ENCODE measurements at places on chromosomes 1 and 21.

- H3K4me1 ChIP-seq = no peaks in the 10 kb centered on the region
- no peaks in the 10 kb centered on the region for H3K36me3 ChIP-seq
- no peak overlapping the region for H3K27ac ChIP-seq
- DNase-seq = no peak
Measured at GRCh38 chr1:14106126-14106525, 406.1 kb downstream of the PRDM2 start.

DNA sequence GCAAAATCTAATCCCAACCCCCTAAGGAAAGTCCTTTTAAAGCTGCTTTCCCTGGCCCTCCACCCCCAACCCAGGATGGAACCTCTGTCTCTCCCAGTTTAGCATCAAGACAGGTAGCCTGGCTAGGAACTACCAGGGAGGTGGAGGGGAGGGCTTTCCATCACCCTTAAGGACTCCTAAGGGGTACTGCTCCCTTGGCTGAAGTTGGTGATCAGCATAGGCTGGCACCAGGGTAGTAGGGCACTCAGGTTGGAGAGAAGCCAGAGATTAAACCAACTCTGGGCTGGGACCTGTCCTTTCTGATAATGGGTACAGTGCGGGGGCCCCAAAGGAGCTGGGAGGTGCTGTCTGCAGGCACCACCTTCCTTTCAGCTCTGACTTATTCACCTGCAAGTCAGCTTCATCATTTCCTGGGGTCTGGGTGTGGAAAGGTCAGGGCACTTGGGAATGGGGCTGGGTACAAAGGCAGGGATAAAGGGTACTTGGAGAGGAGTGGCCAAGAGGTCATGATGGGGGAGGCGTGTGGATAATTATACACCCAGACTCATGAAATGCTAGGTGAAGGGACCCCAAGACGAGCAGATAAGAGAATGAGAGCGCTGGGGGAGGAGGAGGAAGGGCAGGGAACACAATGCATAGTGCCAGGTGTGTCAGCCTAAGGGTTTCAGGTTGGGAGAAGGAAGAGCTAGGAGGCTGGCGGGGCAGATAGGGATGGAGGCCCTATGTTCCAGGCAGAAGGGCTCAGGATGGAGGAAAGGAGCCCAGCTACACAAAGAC is 1.2 kb downstream of the ARHGEF2 start:
- H3K4me3 ChIP-seq = peak overlapping the region; percentile 97
- peak; percentile 31 for DNase-seq
- peak overlapping the region; percentile 96 for H3K27ac ChIP-seq
- no peaks in the 10 kb centered on the region for H3K27me3 ChIP-seq
- H3K36me3 ChIP-seq = peaks cover 17% of the 10 kb centered on the region

DNA sequence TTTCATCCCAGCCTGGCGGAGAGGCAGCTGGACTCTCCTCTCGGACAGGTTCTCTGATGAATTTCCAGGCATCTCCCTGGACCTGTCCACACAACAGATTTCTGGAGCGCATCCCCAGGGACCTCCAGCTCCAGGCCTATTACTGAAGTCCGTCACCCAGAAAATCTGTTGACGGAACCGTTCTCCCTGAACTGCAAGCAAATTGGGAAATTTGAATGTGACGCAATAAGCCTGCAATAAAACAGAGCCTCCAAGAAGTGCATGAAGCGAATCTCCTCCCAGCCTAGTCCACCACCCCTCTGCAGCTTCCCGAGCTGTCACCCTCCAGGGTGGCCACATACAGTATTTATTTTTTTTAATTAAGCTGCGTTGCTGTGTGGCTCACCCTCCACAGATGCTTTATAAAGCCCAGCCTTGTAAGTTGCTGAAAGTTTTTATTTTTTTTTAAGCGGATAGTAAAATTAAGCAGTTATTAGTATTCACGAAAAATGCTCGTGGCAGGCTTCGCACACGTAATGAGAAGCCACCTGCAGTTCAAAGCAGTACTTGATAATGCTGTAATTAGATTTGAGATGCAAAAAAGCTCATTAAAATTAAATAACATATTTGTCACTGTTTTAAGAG is 173.3 kb downstream of the CAMTA1 start:
- H3K36me3 ChIP-seq = no peaks in the 10 kb centered on the region
- DNase-seq = no peak
- no peak overlapping the region for H3K4me3 ChIP-seq
- H3K4me1 ChIP-seq = peaks cover 23% of the 10 kb centered on the region
- peaks cover 19% of the 10 kb centered on the region for H3K27me3 ChIP-seq

DNA sequence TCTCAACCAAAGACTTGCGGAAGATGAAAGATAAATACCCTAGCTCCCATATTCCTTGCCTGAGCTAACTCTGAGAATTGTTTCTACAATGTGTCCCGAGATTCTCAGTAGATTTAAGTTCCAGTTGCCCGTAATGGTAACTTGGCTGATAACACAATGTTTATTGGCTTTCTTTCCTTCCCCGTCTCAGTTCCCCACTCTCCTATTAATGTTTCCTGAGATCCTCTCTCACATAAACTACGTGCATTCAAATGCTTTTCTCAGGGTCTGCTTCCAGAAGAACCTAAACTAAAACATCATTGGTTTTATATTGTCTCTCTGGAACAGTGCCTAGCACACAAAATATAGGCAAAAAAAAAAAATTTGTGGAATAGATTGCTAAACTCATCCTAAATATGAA is 794.2 kb upstream of the ADGRL2 start:
- H3K4me3 ChIP-seq = no peak overlapping the region
- no peaks in the 10 kb centered on the region for H3K36me3 ChIP-seq
- H3K4me1 ChIP-seq = no peaks in the 10 kb centered on the region
- H3K27me3 ChIP-seq = no peaks in the 10 kb centered on the region
- no peak for DNase-seq
- no peak overlapping the region for H3K27ac ChIP-seq

- no peaks in the 10 kb centered on the region for H3K4me1 ChIP-seq
- no peak overlapping the region for H3K27ac ChIP-seq
- H3K36me3 ChIP-seq = no peaks in the 10 kb centered on the region
- H3K27me3 ChIP-seq = no peaks in the 10 kb centered on the region
Measured at GRCh38 chr1:227927971-227928741, 19.6 kb downstream of the WNT9A start.

GRCh38 chr1:53461323-53462044 is 2.3 kb downstream of the DMRTB1 start:
- no peaks in the 10 kb centered on the region for H3K27me3 ChIP-seq
- no peaks in the 10 kb centered on the region for H3K4me1 ChIP-seq
- no peak for DNase-seq
- no peak overlapping the region for H3K27ac ChIP-seq
- no peak overlapping the region for H3K4me3 ChIP-seq
- H3K36me3 ChIP-seq = no peaks in the 10 kb centered on the region

DNA sequence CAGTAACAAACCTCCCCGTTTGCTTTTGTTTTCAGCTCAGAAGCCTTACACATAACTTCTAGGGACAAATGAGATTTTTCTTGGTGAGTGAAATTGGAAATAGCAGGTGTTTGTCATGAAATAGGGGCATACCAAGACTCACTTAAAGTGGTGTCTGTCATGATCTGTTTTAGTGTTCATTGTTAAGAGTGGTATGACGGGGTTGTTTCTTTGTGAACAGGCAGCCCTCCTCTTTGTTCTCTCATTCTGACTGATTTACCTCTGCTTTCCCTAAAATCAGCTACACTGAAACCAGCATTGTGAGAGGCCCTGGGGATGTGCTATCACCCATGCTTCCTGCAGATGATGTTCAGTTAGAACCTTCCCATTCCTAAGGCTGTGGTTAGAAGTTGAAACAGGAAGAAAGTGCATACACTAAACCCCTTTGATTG is 2.5 kb upstream of the ERO1B start:
- H3K4me3 ChIP-seq = no peak overlapping the region
- no peak for DNase-seq
- H3K27ac ChIP-seq = no peak overlapping the region
- H3K4me1 ChIP-seq = peaks cover 15% of the 10 kb centered on the region
- H3K27me3 ChIP-seq = peaks cover 6% of the 10 kb centered on the region
- H3K36me3 ChIP-seq = no peaks in the 10 kb centered on the region

GRCh38 chr1:226778657-226779058 is 39.6 kb upstream of the ITPKB start:
- peaks cover 31% of the 10 kb centered on the region for H3K4me1 ChIP-seq
- no peaks in the 10 kb centered on the region for H3K36me3 ChIP-seq
- no peak for DNase-seq
- H3K4me3 ChIP-seq = no peak overlapping the region
- H3K27me3 ChIP-seq = no peaks in the 10 kb centered on the region

GRCh38 chr1:15262706-15263105 is 15.7 kb downstream of the FHAD1 start:
- no peak overlapping the region for H3K27ac ChIP-seq
- H3K4me1 ChIP-seq = peaks cover 13% of the 10 kb centered on the region
- H3K4me3 ChIP-seq = no peak overlapping the region
- H3K36me3 ChIP-seq = no peaks in the 10 kb centered on the region
- DNase-seq = no peak

- H3K4me1 ChIP-seq = no peaks in the 10 kb centered on the region
- DNase-seq = peak; percentile 24
- H3K27ac ChIP-seq = no peak overlapping the region
- no peak overlapping the region for H3K4me3 ChIP-seq
- H3K27me3 ChIP-seq = peaks cover 37% of the 10 kb centered on the region
- H3K36me3 ChIP-seq = no peaks in the 10 kb centered on the region
Measured at GRCh38 chr1:34739613-34740012, 15.2 kb upstream of the GJB5 start.

DNA sequence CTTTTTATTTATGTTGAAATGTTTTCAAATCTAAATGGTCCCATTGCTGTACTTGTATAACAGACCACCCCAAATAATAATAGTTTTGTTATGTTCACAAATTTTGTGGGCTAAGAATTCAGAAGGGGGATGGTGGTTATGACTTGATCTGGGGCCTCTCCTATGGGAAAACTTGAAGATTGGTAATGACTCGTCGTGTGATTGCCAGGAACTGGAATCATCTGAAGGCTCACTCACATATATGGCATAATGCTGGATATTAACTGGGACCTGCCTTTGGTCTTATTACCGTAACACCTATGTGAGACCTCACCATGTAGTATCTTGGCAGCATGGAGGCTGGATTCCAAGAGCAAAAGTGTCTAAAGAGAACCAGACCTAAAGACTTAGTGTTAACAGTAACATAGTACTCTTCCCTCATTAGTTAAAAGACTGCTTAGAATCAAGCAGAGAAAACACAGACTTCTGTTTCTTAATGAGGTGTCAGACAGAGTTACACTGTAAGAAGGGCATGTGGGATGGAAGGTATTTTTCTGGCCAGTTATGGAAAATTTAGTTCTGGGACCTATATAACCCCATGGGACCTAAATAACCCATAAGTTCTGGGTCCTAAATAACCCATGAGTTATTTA is 11.9 kb downstream of the LYPLAL1 start:
- peaks cover 29% of the 10 kb centered on the region for H3K36me3 ChIP-seq
- DNase-seq = no peak
- H3K4me3 ChIP-seq = no peak overlapping the region
- no peaks in the 10 kb centered on the region for H3K4me1 ChIP-seq
- H3K27me3 ChIP-seq = no peaks in the 10 kb centered on the region

GRCh38 chr1:107016376-107016978 is 40.0 kb upstream of the PRMT6 start:
- no peaks in the 10 kb centered on the region for H3K27me3 ChIP-seq
- no peaks in the 10 kb centered on the region for H3K4me1 ChIP-seq
- no peaks in the 10 kb centered on the region for H3K36me3 ChIP-seq
- no peak for DNase-seq

GRCh38 chr1:236301080-236301957 is 19.6 kb upstream of the ERO1B start:
- no peak overlapping the region for H3K27ac ChIP-seq
- no peaks in the 10 kb centered on the region for H3K27me3 ChIP-seq
- no peak overlapping the region for H3K4me3 ChIP-seq
- DNase-seq = no peak
- no peaks in the 10 kb centered on the region for H3K36me3 ChIP-seq

DNA sequence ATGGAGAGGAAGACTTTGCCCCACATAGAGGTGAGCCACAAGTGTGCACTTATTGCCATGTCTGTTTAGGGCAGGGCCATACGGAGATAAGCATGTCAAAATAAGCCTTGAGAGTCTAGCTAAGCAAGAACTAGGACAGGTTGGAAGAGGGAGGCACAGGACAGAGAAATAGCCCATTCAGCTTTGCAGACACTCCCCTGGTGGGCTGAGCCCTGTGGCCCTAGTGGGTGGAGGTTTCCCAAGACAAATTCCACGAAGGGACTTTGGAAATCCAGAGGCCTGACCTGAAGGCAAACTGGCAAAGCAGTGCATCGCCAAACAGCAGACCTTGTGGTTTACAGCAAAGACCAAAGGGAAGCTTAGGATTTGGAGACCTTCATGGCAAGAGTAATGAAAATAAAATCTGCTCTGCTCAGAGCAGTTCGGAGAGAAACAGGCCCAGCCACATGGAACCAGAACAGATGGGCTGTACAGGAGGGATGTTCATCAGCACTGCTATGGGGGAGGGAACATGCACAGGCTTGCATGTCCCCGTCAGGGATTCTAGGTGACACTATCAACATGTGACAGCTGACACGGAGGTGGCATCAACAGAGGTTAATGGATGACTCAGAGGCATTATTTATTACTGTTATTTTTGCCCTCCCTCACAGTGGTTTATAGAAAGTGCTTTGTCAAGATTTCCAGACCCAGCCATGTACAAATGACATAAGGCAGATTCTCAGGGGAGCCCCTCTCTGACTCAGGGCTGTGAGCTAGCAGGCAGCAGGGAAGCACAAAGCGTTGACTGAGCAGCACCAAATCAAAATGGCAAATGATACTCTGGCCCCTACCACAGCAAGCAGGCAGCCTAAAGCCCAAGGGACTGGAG is 90.1 kb upstream of the IRF2BP2 start:
- no peak overlapping the region for H3K4me3 ChIP-seq
- H3K27ac ChIP-seq = no peak overlapping the region
- peak; percentile 54 for DNase-seq
- peaks cover 6% of the 10 kb centered on the region for H3K4me1 ChIP-seq
- no peaks in the 10 kb centered on the region for H3K27me3 ChIP-seq

DNA sequence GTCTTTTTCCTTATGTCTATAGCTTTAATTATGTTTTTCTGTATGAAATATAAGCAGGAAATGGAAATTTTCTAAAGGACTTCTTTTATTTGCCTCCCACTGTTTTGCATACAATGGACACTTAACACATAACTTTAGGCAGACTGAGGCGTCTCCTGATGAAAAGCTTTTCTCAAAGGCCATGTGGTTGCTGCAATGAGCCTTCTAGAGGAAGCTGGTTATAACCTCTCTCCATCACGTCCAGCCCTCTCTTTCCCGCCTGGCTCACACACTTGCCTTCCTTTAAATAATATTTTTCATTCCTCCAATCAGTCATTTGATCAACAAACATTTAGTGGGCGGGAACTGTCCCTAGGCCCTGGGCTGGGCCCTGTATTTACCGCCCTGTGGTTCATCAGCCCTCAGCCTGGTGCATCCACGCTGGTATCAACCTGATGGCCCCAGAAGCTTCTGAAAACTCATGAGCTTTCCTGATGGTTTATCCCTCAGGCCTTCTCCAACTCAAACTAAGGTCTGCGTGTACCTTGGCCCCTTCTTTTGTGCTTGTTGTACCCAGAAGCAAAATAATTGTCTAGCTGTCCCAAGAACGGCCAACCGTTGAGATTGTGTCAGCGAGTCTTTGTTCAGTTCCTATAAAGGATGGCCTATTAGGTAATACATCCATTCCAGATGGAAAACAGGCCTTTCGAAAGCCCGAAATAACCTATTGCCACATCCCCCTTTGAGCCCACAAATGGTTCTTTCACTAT is 75.3 kb upstream of the LYST start:
- no peak overlapping the region for H3K27ac ChIP-seq
- no peaks in the 10 kb centered on the region for H3K36me3 ChIP-seq
- H3K27me3 ChIP-seq = no peaks in the 10 kb centered on the region
- no peak overlapping the region for H3K4me3 ChIP-seq
- no peak for DNase-seq
- peaks cover 8% of the 10 kb centered on the region for H3K4me1 ChIP-seq

- DNase-seq = peak; percentile 80
- H3K4me3 ChIP-seq = no peak overlapping the region
Measured at GRCh38 chr1:42173155-42173933, 8.8 kb upstream of the GUCA2A start.

All from SJCRH30 (cell line).